Activated CD4-positive, alpha-beta memory T cell treated with anti-CD3 and anti-CD28 coated beads, Interleukin-2, amount 10 ng/mL, durations not matched to agents 7 days and 5 days (primary cell): ENCODE measurements at places on chromosomes 12 and 14. TPM values are rescaled to one million over a fixed set of nuclear protein-coding genes. Genes with fewer than 3 reads are reported as not detected.
A peak's percentile ranks its signal among the peaks of the same experiment; 100 is the strongest.

Gene DENND5B
- total RNA-seq, result 0.35 TPM

Gene LRCOL1
- not detected for total RNA-seq

Gene WASHC3
- total RNA-seq, result 53.4 TPM

Gene GPRC5D
- 0.73 TPM for total RNA-seq

Gene EML1
- total RNA-seq, result not detected

DNA sequence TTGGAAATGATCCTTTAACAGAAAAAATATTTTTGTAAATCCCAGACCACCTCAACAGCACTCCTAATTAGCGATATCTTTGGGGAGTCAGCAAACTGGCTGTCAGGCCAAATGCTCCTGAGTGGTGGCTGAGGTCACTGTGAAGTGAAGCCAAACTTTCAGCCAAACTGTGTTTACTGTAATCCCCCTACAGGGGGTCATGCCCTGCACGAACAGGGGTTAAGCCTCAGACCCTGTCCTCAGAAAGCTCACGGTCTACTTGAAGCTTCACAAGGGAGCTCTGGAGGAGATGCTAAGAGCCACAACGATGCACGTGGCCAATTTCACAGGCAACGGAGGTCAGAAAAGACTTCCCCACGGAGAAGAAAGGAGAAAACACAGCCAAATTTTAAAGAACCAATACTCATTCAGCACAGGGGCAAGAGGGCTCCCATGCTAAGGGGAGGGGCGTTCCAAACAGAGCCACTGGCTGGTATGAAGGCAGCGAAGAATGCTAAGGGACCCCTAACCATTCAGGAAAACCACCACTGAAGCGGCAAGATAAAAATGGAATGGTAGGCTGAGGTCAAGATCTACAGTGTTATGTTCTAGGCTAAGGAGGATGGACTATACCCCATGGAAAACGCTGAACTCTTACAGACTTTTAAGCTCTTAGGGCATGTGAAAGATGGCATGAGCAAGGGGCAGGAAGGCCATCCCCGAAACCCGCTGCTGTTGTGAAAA, 105.4 kb downstream of the ITPR2 start:
- no peak for DNase-seq

GRCh38 chr12:47194501-47194900, 114.7 kb upstream of the AMIGO2 start:
- DNase-seq, result no peak

DNA sequence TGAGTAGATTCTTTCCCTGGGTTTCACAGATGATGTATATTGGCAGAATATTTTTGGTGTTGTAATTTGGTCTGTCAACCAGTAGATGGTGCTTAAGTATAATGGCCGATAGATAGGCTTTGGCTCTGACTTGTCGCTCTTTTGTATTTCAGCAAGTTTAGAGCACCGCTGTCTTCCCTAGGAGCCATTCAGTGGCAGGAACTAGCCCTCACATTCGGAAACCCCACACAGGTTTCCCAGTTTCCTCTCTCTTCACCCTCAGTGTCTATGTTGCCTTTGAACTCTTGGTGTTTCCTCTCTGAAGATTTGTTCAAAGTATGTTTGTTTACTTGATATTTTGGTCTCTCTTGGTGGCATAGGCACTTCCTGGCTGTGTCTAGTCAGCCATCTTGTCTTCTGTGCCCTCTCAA, 102.2 kb downstream of the GPHN start:
- no peak for DNase-seq

DNA sequence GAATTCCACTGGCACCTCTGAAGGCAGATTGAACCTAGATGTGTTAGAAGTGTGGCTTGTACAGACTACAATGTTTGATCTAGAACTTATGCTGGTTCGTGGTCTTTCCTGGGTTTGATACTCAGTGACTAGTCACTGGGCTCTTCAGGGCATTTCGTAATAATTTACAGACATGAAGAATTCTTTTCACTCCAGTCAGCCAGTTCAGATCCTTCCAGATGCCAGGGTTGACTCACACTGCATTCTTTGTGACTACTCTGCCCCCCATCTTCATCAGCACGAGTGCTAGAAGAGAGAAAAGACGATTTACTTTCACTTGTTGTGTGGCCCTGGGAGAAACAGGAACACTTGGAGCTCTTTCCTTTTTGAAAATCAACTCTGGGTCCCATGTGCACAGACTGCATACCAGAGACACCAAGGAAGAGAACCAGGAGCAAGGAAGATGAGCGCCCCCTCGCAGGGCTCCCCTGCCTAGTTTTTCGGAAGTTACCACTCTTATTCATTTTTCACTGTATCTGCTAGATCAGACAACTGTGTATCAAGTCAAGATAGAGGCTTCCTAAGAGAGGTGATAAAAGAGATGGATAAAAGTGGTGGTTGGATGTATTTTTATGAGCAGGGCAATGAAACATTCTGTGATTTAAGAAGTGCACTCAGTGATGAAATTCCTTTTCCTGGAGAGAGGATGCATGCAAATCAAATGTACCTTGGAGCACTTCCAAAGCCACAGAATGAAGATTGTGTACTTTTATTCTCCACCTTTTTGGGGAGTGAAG, 33.5 kb upstream of the EVL start:
- DNase-seq, result no peak

GRCh38 chr14:58638231-58639197, 752 bp downstream of the DACT1 start:
- DNase-seq, result no peak

DNA sequence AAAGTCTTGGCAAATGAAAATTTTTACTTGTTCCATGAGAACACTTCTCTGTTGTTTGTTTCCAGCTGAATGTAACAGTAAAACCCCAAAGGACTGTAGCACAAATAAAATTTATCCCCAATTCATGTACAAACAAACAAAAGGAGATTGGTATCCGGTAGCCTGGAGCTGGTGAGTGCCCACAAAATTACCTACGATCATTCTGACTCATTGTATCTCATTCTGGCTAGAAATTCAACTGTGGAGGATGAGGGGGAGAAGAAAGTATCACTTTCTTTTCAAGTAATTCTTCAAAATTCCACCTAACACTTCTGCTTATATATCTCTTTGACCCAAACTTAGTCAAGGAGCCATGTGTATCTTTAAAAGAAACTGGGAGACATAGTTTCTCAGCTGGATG, 268.5 kb downstream of the ALG10B start:
- DNase-seq, result no peak

- DNase-seq, result no peak
Observed at GRCh38 chr12:9763025-9763424, 2.3 kb upstream of the CD69 start.

DNA sequence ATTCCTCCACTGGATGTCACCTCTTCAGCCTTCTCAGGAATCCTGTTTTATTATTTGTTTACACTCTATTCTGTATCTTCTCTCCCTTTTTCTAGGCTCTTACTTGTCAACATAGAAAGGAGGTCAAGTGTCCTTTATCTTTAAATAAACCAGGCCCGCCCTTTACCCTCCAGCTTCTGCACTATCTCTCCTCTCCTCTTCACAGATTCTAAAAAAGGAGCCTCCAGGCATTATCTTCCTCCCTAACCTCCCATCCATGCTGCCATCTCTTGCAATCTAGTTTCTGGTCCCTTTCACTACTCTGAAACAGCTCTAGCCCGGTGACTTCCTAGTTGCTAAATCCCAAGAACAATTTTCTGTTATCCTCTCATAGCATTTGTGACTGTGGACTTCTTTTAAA, 24.1 kb upstream of the ARID2 start:
- no peak for DNase-seq

DNA sequence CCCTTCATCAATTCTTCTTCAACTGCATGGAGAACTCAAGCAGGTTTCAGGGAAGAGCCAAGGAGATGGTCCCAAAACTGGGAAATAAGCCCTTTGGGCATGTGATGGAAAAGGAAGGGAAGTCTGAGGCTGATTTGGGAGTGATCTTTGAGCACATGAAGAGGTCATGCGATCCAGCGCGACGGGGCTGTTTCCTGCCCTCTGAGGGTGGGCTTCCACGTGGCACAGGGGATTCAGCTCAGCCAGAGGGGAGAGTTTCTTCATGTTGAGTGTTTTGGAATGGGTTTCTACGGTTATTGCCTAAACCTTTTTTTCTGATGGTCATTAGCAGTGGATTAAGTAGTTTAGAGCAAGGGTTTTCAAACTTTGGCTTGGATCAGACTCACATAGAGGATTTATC, 30.2 kb downstream of the GPR68 start:
- no peak for DNase-seq

- DNase-seq, result no peak
Observed at GRCh38 chr12:220946-221550, 7.1 kb upstream of the SLC6A12 start.

DNA sequence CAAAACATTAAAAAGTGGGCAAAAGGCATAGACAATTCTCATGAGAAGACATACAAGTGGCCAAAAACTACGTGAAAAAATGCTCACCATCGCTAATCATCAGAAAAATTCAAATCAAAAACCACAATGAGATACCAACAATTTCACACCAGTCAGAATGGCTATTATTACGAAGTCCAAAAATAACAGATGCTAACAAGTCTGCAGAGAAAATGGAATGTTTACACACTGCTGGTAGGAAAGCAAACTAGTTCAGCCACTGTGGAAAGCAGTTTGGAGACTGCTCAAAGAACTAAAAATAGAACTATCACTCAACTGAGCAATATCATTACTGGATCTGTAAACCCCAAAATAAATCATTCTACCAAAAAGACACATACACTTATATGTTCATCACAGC, 76.2 kb downstream of the PRKD1 start:
- DNase-seq, result no peak

- no peak for DNase-seq
Observed at GRCh38 chr12:24697769-24698168, 251.1 kb downstream of the BCAT1 start.

DNA sequence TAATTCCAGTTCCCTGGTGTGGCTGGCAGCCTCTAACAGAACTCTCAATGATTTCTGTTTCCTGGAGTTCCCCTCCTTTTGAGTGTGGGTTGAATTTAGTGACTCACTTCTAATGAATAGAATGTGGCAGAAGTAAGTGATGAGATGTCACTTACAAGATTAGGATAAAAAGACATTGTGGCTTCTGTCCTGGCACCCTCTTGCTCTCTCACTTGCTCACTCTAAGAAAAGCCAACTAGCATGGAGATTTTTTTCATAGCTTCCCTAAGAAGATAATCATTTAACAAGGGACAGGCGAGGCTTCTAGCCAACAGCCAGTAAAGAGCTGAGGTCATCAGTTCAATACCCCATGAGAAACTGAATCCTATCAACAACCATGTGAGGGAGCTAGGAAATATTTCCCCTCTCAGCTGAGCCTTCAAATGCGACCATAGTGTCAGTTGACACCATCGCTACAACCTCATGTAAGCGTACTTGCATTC, 156.7 kb downstream of the TMTC3 start:
- DNase-seq, result no peak

- no peak for DNase-seq
Observed at GRCh38 chr12:105396983-105397382, 66.5 kb downstream of the C12orf75 start.

GRCh38 chr14:22070119-22070982, 396.7 kb upstream of the OR4E1 start:
- DNase-seq, result peak; percentile 70

GRCh38 chr12:130603396-130603965, 112.6 kb downstream of the RIMBP2 start:
- DNase-seq, result no peak

- DNase-seq, result no peak
Observed at GRCh38 chr14:98130691-98131090, 1141.3 kb downstream of the BCL11B start.

GRCh38 chr14:100019156-100019744, 46.0 kb upstream of the EVL start:
- DNase-seq, result no peak

DNA sequence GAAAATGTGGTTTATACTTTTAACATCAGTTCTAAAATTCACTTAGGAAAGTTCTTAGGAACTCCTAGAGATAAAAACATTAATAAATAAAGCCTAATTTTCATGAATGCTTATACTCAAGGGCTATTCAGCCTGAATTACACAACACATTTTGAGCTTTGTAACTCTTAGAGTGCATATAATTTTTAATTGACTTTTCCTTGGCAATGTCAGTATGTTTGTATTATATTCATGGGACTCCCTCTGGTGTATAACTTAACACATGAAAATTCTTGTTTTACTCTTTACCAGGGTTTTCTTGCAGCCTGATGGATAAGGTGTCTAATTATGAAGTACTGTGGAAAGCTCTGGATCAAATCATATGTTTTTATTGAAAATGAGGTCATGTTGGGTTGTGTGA, 150.6 kb upstream of the HMGA2 start:
- no peak for DNase-seq

- DNase-seq, result no peak
Observed at GRCh38 chr14:70698288-70698687, 56.6 kb downstream of the TTC9 start.

DNA sequence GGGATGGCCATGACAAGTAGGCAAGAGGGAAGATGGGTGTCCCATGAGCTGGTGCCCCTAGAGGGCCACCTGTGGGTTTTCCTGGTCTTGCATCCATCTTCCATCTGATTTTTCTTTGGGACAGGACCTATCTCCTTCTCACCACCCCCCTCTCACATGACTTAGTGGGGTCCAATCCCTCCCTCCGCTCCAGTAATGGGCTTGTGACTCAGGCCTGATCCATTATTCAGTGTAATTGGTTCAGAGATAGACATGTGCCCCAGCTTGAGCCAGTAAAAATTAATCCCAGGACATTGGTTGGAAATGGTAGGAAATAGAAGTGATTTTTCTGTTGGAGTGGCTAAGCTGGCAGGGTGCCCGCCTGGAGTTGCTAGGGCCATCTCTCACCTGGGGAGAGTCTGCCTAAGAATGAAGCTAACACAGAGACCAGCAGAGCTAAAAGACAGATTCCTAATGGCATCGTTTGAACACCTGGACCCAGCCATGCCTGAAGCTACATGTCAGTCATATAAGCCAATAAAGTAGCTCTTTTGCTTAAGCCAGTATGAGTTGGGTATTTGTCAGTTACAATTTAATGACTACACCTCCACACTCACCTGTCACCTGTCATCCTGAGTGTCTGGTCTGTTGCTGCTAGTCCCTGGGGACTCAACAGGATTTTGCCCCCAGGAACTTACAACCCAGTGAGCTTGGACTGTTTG, 14.7 kb downstream of the RASAL1 start:
- DNase-seq, result no peak

DNA sequence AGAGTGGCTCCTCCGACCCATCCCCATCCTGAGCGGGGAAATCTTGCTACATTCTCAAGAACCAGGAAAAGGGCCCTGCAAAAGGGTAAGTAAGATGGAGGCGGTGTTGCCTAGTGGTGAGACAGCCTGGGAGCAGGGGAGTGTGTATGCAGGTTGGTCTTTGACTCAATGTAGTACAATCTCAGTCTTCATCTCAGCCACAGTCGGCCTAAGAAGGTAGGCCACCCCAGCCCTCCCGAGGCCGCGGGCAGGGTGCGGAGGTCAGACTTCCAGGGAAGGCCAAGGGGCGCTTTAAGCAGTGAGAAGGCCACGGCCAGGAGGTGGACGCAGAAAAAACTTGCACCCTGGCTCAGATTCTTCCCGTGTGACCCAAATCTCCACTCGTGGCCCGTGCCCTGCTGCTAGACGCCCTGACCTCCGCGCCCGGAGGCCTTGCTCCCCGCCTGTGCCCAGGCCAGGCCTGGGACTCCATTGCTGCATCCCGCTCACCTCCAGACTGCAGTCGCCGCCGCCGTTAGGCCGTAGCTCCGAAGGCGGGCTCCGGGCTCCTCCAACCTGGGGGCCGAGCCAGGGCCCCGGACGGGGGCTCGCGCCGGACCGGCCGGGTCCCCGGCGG, 435 bp downstream of the FOXM1 start:
- DNase-seq, result peak; percentile 54

- no peak for DNase-seq
Observed at GRCh38 chr12:6951551-6952120, 480 bp downstream of the PTPN6 start.

- no peak for DNase-seq
Observed at GRCh38 chr14:63562405-63562804, 19.2 kb upstream of the PPP2R5E start.

GRCh38 chr14:89332031-89332430, 85.0 kb downstream of the FOXN3 start:
- DNase-seq, result no peak
